ENCODE measurements at places on chromosomes 5 and 9.

GRCh38 chr5:157366741-157367674 lies 93.0 kb upstream of the NIPAL4 start:
- DNase-seq: peak; percentile 51

DNA sequence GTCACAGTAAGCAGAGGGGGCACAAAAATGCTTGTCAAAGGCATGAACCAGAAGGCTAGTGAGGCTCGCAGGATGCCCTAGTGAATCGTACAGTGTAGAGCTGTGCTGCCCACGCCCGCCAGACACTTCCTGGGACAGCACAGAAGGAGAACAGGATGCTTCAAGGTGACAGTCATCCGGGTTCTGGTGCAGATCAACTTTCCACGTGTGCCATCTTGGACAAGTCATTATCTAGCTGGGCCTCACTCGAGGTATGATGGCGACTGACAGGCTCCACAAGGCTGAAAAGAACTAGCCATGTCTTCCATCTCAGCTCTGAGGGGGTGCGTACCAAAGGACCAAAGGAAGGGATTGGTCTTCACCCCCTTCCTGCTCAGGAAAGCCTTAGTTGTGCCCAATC lies 14.0 kb downstream of the SPRY4 start:
- DNase-seq: no peak

DNA sequence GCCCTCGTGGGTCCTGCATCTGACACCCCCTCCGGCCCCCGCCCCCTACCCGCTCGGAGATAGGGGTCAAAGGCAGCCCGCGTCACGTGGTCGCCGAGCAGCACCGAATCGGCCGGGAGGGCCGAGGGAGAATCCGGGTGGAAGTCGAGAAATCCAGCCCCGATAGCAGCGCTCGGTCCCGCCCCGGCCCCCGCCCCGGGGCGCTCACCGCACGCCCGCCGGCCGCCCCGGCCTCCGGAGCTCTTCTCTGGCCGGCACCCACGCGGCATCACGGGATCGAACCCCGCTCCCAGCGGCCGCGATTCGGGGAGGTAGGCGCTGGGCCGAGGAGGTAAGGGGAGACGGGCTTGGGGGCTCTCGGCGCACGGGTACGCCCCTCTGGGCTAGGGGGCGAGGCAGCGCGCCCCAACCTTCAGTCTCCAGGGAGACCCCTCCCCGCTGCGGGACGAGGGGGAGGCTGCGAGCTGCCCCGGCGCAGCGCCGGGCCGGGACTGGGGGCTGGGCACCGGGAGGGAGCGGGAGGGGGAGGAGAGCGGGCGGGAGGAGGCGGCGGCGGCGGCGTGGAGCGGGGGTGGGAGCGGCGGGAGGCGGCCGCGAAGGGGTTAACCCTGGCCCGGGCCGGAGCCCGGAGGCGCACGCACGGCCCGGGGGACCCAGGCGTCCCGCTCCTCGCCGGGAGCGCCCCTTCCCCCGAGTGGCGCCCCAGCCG lies 22.1 kb upstream of the NDST1 start:
- DNase-seq: peak; percentile 83

GRCh38 chr9:96646081-96646991 lies 8.8 kb downstream of the PRXL2C start:
- no peak for DNase-seq

- DNase-seq: peak; percentile 51
These were observed 50.7 kb upstream of the NKD2 start for GRCh38 chr5:957748-958485.

DNA sequence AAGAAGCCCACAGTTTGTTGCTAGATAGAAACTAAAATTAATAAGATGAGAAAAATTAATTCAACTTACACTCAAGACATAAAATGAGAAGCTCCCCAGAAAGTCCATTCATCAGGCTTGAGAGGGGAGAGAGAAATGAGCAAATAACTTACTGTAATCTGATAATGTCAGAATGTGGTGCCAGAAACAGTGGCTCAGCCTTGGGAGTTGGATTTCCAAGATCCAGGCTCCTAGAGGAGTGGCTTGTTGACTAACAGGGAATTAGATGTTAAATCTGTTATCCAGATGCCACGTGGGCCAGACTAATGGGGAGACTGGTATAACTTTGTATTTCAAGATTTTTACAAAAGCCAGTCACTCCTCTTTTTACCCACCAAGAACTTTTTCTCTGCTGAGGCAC lies 458.2 kb downstream of the GADD45G start:
- no peak for DNase-seq

DNA sequence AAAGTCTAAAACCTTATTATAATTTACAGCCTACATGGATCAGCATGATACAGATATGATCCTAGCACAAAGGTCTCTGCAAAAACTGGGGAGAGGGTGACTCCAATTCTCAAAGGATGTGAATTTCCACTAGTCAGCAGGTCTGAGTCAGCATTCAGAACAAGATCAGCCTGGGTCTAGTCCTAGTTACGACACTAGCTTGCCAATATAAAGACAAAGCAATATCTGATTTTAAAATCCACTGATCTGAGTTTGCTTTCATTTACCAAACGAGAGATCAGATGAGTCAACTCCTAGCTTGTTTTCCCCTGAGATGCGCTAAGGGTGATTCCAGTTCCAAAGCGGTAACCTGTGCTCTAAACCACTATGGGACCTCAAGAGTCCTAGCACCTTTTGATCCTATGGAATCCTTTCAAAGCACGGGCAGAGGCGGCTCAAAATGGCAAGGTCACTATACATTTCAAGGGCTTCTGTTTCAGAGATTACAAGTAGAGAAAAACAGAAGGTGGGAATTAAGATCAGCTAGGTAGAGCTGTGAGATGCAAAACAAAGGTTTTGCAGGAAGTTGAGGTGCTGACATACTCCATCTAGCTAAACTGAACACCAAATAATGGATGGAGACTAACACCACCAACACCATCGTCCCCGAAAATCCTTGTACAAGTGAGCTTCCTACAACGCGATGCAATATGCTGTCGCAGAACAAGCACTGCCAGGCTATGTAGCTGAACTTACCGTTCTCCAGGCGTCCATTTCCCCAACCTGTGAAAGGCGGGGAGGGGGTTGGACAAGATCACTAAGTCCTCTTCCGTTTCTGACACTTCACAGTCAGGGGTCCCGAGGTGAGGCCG lies 906 bp downstream of the SLC25A51 start:
- no peak for DNase-seq

- peak; percentile 70 for DNase-seq
These were observed 572.6 kb upstream of the CLINT1 start for GRCh38 chr5:158431369-158432029.

Measured in right hindlimb (tissue), 1 donor.